Stimulated activated CD8-positive, alpha-beta memory T cell treated with anti-CD3 and anti-CD28 coated beads, Interleukin-4, amount 100 ng/mL, for 1 hour (primary cell): ENCODE measurements at places on chromosomes 4 and X.

- DNase-seq = no peak
These were observed 57.4 kb downstream of the VEGFC start for GRCh38 chr4:176735300-176735699.

- DNase-seq = no peak
These were observed 188.1 kb downstream of the QDPR start for GRCh38 chr4:17323554-17324385.

DNA sequence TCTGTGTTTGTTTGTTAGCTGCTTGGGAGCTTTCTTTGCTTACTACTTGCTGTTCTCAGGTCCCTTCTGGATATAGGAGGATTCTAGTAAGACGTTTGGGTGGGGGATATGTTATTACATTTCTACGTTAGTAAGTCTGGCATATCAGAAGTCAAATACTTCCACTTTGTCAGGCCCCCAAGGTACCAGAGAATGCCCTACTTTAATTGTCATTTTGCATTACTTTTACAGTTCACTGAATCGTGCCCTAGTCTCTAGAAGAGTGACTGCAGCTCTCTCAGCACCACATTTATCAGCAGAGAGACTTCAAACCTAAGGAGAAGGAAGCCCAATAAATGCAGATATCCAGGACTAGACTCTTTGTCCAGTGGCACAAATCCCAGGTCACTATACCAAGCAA lies 54.4 kb downstream of the PCDH19 start:
- DNase-seq = no peak

GRCh38 chr4:1193206-1194009 lies 21.0 kb upstream of the SPON2 start:
- DNase-seq = no peak

DNA sequence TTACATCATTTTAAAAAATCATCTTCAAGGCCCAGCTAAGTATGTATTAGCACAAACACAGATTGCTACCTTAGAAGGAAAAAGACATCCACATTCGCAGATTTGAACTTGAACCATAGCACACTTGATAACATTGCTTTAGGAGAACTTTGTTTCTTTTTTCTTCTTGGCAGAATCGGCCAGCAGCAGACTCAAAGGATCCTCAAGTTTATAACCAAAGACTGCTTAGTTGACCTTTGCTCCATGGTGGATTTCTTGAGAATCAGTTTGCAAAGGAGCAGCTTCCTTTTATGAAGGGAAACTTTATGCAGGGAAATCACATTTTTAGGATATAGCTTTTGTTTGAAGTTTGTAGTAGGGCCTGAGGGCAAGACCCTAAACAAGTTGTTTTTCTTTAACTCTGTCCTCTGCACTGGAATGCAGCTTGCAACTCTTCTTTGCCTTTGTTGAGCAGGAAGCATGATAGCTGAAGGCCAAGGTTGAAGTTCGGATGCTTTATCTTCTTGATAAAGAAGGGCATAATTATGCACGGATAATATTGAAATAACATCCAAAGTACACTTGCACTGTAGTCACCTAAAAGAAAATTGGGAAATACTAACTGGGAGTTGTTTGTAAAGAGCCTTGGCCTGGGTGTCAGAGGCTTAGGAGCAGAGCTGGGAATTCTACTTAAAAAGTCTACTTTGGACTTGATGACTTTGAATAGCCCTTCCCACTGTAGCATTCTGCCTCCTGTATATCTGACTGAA lies 78.4 kb downstream of the CDS1 start:
- DNase-seq = no peak

DNA sequence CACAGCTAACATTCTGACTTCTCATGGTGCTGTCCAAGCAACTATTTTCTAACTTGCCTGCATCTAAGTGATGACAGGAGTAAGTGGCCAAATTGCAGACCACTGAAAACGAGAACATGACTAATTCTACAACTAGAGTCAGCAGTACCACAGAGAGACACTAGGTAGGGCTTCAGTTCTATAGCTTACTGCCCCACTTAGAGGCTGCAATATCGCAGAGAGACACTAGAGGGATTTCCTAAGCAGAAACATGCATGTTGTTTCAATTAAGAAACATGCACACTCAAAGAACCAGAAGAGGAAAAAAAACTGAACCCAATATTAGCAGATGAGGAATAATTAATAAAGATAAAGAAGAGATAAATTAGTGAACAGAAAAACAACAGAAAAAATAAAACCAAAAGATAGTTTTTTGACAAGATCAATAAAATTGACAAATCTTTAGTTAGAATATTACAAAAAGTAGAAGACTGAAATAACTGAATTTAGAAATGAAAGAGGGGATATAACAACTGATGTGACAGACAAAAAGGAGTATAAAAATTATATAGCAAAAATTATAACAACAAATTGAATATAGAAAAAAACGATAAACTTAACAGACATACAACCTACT lies 100.8 kb downstream of the SPIN4 start:
- no peak for DNase-seq

DNA sequence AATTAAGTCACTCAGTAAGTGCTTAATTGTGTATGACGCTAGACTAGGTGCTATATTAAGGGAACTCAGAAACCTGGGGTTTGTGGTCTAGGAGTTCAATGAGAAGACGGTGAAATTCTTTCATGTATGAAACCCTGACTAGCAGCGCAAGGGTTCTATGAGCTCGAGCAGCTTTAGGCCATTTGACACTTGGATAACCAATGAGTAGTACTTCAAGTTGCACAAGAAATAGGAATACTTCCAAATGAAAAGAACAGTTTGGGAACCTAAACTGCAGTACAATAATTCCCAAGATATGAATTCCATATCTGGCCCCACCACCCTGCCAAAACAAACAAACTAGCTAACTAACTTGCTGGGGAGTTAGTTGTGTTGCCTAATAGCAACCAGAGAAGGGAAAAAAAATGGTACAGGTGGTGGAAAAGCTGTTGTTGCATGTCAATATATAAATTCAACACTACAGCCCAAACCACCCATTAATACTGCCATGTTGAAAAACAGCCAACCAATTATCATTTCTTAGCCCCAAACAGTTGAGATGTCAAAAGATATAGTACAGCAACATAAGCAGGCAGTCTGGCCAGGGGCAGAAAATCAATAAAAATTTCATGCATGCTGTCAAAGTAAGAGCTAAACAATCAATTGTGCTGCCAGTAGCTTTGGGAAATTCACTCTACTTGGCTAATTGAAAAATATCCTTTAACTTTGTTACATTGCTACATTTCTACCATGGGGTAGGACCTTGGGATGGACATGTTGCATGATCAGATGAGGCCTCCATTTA lies 54.6 kb upstream of the MCF2 start:
- DNase-seq = no peak

DNA sequence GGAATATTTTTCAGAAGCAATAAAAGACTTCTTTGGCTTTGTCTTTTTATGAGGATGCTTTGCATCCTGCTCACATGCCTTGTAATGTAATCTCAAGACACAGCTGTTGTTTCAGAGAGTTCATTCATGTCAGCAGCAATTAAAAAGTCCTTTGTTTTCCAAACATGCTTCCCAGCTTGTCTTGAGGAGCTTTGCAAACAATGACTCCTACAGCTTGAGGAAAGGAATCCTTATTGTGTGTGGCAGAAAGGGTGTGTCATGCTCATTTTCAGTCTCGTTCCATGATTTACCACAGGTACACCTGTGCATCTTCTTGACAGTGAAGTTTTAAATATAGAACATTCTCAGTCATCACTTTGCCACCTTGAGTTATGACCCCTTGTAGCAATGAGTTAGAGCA lies 139.2 kb upstream of the AADAT start:
- DNase-seq = no peak

DNA sequence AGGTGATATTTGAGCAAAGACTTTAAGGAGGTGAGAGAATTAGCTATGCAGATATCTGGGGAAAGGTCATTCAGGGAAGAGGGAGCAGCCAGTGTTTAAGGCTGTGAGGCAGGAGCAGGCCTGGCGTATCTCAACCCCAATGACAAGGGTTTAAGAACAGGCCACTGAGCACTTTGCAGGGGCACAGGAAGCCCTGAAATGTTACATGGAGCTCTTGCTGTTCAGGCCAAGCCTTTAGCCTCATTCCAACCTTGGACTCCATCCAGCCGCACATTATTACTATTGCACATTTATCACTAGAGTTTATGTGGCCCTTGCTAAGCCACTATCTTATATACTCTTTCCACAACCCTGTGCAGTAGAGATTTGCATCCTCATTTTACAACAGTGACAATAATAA lies 114.0 kb downstream of the EFNB1 start:
- no peak for DNase-seq

DNA sequence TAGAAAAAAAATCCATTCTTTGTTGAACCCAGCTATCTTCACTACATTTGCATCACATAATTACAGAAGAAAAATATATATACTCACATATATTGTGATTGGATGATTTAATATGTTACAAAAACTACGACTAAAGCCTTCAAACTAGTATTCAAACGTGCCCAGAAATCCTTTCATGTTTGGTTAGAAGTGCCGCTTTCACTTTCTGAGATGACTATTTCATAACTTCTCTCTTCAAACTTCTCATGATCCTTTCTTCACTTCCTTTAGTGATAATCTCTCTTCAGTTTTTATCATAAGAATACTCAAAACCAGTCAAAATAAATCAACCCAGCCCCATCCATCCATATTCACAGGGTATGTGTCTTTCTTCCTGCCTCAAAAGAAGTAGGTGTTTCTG lies 50.8 kb upstream of the NAF1 start:
- DNase-seq = no peak

GRCh38 chrX:45400027-45400779 lies 199.5 kb upstream of the DIPK2B start:
- DNase-seq = no peak

DNA sequence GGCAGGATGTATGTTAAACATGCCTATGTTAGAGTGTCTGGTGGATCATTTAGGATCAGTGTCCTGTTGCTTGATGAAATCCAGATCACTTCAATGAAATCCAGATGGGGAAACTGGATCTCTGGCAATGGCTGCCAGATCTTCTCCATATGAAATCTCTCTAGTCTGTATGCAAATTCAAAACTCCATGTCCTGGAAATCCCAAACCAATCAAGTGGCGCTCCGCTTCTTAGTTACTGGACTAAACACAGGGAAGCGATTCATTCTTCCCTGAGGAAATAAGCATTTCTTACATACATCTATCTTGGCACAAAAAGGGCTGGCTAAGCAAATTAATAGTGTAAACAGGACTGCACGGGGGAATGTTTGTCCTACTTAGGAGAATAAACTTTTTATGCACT lies 94.9 kb downstream of the HDAC8 start:
- DNase-seq = no peak

GRCh38 chrX:28188526-28188925 lies 207.3 kb upstream of the DCAF8L1 start:
- DNase-seq = no peak

- no peak for DNase-seq
These were observed 47.0 kb downstream of the BEND2 start for GRCh38 chrX:18173494-18174180.

- DNase-seq = no peak
These were observed 37.2 kb upstream of the C4orf50 start for GRCh38 chr4:6055436-6055835.

GRCh38 chr4:17310269-17310652 lies 201.6 kb downstream of the QDPR start:
- DNase-seq = no peak

GRCh38 chr4:56215901-56216300 lies 171.4 kb downstream of the AASDH start:
- no peak for DNase-seq

GRCh38 chrX:23911126-23911835 lies 3.5 kb downstream of the CXorf58 start:
- no peak for DNase-seq

DNA sequence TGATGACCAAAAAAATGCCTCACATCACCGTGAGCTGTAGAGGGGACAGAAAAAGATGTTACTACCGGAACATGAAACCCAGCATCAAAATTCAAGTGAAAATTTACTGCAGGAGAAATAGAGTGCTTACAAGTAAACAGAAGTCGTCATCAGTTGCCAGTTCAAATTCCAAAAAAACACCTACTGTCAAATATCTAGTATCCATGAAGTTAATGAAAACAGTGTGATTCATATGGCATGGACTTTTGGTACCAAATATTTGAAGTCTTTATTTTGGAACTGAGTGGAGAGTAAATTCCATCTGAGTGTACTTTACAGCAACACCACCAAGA lies 388.9 kb upstream of the SPOCK3 start:
- no peak for DNase-seq

- DNase-seq = no peak
These were observed 237.4 kb downstream of the CAMK2D start for GRCh38 chr4:113524096-113524495.

DNA sequence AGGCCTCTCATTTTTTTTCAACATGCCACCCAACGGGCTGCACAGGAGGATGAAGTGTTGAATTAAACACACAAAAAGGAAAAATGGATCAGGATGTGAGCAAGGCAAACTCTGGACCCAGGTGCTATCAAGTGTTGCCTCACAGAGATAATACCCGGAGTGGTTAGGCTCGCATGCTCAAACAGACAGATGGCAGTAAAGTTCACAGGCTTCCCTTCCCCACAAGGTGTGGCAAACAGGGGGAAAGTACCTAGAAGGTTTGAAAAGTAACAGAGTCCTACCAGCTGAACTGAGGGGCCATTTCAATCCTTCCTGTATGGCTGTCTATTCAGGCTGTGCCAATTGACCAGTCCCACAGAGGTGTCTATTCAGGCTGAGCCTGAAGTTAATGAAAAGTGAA lies 123.9 kb upstream of the GC start:
- no peak for DNase-seq

GRCh38 chr4:74540193-74540592 lies 95.3 kb downstream of the AREG start:
- no peak for DNase-seq
